ENCODE measurements at places on chromosomes 2 and 18.
A peak's percentile ranks its signal among the peaks of the same experiment; 100 is the strongest.

DNA sequence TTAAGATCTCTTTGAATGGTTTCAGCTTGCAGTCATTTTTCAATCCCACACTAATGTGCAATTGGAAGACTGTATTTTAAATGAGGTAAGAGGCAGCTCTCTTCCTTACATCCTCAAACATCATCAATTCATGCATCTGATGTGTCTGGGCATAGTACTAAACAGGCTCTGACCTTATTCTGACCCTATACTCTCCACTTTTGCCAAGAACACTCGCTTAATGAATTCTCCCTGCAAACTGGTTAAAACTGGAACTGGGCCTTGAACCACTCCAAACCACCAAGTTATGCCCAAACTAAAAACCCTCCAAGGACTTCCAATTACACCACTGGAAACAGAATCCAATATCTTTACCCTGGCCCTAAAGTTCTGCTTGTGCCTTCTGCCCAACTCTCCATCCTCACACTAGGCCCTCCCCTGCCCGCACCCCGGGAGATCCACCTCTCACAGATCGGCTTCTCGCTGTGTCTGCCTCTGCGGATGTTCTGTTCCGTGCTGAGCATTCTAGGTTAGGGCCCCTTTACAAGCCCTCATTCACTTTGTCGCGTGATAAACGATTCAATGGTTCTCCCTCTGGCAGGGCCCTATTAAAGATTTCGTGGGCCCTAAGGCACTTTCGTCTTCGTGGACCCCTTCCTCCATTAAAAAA lies 1.2 kb downstream of the M1AP start:
- no peak for DNase-seq

- DNase-seq: no peak
These were observed 210.6 kb downstream of the ZNF521 start for GRCh38 chr18:25141399-25141798.

- DNase-seq: no peak
These were observed 606.6 kb upstream of the SYT4 start for GRCh38 chr18:43883886-43884285.

DNA sequence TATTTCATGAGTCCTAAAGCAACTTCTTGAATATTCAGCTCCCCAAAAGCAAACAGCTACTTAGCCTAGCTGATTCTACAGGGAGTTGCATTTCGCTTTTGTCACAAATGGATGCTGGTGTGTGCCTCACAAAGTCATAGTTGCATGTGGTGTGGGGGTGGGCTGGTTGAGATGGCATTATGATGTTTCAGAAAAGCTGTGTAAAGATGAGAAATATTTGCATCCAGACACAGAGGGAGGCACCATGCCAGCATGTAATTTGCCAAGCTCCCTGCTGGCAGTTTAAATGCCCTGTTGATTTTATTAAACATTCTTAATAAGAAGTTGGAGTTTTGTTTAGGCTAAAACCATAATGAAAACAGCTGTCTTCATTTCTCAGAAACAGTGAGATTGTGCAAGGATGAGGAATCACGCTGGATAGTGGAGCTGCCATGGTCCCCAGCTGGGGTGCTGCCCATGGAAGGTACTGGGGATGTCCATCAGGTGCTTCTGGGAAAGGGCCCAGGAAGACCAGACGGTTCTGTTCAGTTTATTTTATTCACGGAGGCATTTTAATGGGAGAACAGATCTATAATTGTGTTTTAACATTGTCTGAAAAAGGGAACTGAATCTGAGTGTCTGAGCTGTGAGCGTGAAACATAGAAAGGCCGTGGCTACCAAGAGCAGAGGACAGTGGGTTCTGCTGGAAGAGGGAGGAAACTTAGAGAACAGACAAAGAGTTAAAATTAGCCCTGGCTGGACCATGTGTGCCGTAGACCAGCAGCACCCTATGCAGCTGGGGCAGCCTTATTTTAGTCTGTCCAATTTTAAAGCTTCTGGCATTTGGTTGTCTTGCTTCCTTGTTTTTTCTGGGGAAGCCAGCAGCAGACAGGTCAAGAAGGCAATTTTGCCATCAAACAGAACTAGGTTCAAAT lies 177.1 kb downstream of the FAM210A start:
- no peak for DNase-seq

DNA sequence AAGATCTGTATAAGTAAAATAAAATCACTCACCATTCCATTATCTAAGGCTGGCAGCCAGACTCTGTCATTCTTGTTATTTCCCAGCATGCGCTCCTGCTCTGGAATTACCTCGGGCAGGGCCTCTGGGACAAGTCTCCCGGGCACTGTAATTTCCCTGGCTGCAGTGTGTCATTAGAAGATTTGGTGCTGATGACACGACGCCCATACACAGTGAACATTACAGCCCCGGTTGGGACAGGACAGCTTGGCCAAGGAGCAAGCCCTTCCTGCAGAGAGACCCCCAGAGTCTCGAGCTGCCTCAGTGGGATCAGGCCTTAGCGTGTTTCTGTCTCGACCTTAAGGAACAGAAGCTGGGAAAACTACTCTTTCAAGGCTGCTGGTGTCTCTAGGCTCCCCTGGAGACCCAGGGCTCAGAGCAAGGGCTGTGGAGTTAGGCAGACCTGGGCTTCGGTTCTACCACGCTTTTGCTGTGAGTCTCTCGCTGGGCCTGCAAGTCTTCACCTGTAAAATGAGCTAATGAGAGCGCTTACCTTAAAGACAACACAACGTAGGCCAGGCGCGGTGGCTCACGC lies 39.7 kb downstream of the SMAD7 start:
- DNase-seq: no peak

- DNase-seq: no peak
These were observed 367.5 kb upstream of the FIGN start for GRCh38 chr2:164103271-164103670.

- DNase-seq: peak; percentile 88
These were observed 66.3 kb upstream of the GLI2 start for GRCh38 chr2:120669121-120669952.

DNA sequence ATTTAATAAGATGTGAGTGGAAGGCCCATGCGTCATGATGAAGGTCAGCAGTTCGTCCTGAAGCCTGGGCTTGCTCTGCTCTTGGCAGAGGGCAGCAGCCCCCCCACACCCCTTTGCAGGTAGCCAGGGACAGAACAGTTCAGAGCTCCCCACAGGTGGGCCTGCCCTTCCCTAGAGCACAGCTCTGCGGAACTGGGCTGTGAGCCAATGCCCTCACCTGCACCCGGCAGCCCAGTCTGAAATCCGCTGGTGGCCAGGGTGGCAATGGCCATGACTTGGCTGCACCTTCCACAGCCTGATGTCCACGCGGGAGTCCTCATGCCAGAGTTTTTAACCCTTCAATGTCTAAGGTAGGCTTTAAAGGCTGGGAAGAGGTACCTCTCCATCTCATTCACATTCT lies 136.7 kb downstream of the ACKR3 start:
- no peak for DNase-seq

GRCh38 chr2:60840880-60841279 lies 40.5 kb upstream of the REL start:
- DNase-seq: no peak

DNA sequence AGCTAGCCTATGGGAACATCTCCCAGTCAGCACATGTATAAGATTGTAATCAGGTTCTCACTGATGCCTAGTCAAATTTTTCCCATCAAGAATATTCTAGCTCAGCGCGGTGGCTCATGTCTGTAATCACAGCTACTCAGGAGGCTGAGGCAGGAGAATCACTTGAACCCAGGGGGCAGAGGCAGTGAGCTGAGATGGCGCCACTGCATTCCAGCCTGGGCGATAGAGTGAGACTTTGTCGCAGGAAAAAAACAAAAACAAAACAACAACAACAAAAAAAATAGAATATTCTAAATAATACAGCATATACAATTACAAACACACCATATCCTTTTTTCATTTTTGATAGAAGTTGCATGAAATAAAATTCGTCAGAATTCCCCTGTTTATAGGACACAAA lies 67.5 kb upstream of the MYCN start:
- DNase-seq: no peak

- DNase-seq: no peak
These were observed 78.3 kb upstream of the FZD5 start for GRCh38 chr2:207847807-207848544.

DNA sequence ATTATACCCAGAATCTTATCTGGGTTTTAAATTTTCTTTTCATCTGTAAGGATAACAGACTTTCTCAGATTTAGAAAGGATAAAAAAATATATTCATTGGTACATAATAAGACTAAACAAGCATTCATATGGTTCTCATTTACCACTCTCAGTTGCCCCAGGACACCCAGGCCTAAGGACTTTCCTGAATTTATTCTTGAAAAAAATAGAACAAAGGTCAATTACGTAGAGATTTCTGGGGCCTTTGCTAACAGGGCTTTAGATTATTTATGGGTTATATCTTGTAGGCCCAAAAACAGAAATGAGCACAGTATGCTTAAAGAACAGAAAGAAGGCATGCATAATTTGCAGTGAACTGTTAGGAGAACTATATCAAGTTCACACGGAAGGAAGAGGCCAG lies 269.0 kb upstream of the COL3A1 start:
- DNase-seq: no peak

- DNase-seq: no peak
These were observed 79.8 kb downstream of the VAPA start for GRCh38 chr18:9993521-9994025.

- DNase-seq: no peak
These were observed 61.5 kb upstream of the ALKAL2 start for GRCh38 chr2:349390-349789.

DNA sequence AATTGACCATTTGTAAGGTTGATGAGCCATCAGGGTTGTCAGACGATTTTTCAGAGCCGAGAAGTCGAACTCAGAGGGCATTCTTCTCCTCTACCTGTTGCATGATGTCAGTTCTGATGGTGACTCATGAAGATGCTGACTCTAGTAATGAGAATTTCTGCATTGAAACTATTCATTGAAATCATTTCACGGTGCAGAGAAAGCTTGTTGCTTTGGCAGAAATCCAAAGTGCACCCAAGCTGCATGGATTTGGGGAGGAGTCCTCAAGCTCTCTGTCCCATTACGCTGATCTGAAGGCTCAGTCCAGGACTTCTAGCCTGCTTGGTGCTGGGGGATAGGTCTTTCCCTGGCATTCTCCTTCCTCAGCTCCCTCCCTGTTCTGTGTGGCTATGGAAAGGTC lies 125.7 kb upstream of the PXDN start:
- DNase-seq: no peak

GRCh38 chr18:55811925-55812324 lies 223.9 kb upstream of the TCF4 start:
- DNase-seq: no peak

DNA sequence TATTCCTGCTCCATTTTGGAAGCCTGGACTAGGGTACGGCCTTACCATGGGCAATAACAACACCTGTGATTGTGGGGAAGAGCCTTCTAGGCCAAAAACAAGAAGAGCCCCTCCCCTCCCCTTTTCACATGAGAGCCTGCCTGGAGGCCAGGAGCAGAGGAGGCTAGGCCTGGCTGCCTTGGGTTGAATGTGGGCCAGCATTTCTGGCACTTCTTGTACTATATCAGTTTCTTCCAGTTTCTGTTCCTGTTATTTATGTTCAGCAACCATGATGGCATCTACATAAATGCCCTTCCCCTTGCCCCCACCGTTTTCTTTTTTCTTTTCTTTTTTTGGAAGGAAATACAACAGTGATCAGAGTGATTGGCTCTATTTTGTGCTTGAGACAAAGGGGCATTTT lies 58.4 kb downstream of the KCTD18 start:
- no peak for DNase-seq

GRCh38 chr2:151085181-151085611 lies 176.5 kb downstream of the RBM43 start:
- DNase-seq: no peak

GRCh38 chr2:75284345-75284744 lies 85.0 kb upstream of the TACR1 start:
- no peak for DNase-seq

DNA sequence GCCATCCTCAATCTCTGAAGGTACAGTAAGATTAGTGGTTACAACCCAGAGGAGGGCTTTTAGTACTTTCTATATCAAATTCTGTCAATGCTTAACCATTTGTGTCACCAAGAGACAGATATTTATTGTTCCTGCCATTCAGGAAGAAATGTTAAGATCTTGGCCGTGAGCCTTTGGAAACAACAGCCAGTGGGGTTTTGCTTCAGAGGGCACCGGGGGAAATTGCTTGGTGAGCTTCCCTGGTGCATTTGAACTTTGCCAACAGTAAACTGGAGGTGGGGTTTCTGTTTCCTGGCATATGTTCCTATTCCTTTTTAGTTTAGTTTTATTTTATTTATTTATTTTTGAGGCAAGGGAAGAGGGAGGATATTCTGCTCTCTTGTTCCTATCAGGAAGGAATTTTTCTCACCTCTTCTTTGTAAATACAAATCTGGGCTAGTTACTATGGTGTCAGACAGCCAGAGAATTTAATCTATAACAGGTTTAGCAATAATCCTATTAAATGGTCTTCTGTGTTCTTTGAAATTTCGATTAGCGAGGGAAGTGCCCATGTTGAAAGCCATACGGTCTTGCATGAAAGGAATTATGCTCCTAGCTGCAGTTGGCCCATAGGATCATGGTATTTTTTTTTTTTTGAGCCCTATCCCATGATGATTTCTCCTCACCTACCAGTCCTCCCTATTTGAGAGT lies 95.7 kb downstream of the MAIP1 start:
- no peak for DNase-seq

DNA sequence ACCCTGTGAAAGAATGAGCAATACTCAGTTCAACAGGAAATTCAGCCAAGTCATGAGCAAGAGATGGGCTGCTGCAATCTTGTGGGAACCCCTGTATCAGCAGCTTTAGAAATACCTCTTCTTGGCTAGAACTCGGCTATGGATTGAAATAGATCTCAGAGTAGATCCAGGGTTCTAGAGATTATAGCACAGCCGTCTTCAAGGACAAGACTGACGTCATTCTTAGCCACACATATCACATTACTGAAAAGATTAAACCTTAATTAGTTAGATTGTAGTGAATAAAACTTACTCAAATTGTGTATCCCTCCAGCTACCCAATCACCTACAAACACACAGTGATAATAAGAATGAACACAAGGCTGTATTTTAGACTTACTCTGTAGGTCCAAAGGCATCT lies 776.4 kb downstream of the EPHA4 start:
- no peak for DNase-seq

GRCh38 chr2:9800975-9801726 lies 42.1 kb upstream of the TAF1B start:
- no peak for DNase-seq

DNA sequence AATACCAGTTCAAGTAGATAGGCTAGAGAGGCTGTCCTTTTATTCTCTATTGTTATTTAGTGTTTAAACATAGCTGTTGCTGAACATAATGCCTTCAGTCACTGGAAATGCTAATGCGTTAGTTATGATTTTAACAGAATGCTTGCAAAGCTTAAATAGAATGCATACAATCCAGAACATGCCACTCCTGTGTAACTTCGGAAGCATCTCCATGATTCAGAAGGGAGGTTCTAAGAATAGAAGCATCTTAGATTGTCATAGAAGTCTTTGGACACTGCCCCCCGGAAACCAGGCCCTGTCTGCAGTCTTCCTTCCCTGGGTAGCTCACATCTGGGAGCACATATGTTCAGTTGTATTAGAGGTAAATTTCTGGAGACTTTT lies 73.2 kb downstream of the ZNF532 start:
- DNase-seq: no peak

- no peak for DNase-seq
These were observed 16.3 kb downstream of the MARCHF7 start for GRCh38 chr2:159728629-159729028.
